ENCODE measurements at places on chromosomes 2 and 18.
A peak's percentile ranks its signal among the peaks of the same experiment; 100 is the strongest.

DNA sequence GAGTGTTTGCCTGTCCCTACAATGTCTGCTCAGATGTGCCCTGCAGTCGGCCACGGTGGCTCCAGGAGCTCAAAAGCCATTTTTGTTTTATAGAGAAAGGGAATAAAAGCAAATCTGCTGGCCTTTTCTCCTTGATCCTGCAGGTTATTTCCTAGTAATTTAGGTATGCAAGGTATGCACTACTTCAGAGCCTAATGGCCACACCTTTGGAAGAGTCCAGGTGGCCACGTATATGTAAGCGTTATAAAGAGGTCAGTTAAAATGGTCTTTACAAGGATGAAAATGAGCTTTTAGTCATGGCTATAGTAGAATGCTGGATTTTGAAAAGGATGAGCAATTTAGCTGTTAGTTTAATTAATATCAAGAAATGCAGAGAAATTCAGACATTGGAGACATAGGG, 81.7 kb downstream of the ARHGEF33 start:
- DNase-seq, result no peak

DNA sequence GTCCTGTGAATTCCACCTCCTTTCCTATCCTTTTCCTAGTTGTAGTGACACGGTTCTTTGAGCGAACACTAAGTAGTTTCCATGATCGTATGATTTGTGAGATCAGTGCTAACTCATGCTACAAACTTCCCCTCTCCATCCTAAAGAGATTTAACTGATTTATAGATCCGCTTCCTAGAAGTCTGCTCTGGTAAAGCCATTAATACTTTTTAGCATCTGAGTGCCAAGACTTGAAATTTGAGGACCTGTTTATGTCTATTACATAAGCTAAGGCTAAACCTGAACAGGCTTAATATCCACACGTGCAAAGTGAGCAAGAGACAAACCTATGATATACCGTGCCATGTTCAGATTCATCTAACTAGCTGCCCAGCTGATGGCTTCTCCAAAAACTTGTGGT, 14.9 kb downstream of the PROKR1 start:
- DNase-seq, result no peak

DNA sequence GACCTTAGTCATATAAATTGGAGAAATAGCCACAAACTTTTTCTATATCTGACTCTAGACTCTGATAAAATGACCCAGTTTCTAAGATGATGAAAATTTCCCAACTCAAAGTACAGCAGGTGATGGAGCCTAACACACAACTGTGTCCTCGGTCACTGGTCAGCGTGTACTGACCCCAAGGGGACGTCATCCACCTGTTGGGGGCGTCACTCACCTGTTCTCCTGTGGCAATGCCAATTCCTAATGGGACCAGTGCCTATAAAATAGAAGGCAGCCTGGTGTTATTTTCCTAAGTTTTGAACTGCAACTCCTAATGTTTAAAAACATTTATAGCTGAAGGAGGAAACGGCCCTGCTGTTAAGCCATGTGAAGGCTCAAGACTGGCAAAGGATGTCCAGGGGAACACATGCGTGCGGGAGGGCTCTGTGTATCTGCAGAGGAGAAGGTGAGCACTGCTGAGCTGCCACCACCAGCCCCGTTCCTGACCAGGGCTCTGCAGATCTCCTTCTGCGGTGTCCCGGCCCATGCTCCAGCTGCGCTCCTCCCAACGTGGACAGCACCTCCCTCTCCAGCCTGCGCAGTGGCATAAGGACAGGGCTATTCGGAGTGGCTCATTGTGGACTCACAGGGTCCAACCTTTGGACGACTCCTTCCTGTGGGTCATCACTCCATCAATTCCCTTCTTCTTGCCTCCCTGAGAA, 21.2 kb downstream of the TYMS start:
- DNase-seq, result no peak

- no peak for DNase-seq
Measured at GRCh38 chr2:184425083-184425482, 173.2 kb upstream of the ZNF804A start.

GRCh38 chr2:159571540-159572260, 44.6 kb downstream of the BAZ2B start:
- DNase-seq, result no peak

DNA sequence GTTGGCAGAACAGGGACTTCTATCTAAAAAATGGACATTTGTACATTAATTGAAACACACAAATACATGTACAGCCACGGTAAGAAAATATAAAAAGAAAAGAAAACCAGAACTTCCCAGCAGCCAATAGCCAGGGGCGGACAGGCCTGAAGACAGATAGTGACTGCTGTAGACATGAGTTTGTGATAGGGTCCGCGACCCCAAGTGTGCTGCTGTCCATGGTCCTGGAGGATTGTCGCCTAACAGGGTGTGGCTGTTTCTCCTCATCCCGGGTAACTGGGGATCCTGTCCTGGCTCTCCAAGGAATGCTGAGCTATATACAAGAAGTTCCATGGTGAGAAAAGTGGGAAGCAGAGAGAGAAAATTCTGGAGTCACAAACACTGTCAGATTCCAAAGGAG, 266.5 kb upstream of the SALL3 start:
- DNase-seq, result no peak

DNA sequence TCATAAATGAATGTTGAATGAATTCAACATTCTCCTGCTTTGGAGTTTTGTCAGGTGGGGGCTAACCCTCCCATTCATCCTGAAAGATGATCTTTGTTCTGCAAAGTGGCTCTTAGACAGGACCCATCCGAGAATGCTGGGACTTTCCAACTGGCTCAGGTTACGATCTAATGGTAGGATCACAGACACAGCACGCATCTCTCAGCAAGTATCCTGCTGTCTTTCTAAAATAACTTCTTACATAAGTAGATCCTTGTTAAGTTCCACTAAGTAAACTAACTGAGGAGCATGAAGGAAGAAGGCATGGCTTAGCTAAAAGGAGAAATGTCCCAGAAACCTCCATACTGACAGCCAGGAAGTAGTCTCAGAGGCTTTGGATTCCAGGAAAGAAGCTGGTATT, 23.7 kb downstream of the CYP27A1 start:
- DNase-seq, result no peak

- DNase-seq, result no peak
Measured at GRCh38 chr18:5534845-5535244, 9.0 kb downstream of the EPB41L3 start.

- DNase-seq, result no peak
Measured at GRCh38 chr18:79508565-79509535, 113.1 kb downstream of the NFATC1 start.

DNA sequence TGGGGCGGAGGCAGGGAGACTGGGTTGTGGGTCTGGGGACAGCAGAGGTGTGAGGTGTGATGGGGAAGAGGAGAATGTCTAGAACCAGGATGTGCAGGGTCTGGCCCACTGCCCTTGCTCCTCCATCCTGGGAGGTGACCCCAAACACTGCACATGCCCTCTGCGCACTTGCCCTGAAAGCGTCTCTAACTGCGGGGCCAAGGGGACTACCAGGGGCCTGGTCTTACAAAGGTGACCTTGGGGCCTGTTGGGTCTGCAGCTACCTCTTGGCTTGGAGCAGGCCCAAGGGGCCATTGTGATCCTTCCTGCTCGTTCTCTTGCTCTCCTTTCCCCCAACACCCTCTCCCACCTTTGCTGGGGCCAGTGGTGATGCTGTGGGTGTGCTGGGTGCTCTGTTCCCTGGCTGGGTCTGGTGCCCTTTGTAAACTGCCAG, 48.0 kb upstream of the FAHD2A start:
- DNase-seq, result no peak

GRCh38 chr2:43221763-43222474, 4.5 kb downstream of the ZFP36L2 start:
- peak; percentile 87 for DNase-seq

DNA sequence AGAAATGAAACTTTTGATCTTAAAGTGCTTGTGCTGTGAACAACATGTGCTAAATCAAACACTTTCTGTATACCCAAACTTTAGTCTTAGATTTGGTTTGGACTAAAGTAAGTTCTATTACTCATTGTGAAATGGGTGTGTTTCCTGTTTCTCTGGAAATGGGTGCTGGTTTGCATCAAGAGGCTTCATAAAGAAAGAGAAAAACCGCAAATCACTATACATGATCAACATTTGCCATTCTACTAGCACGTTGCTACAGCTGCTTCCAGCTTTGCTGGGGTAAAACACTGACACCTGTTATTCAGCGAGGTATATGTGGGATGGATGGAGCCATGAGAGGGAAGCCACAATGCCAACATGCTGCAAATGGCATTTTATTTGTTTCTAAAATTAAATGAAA, 547.0 kb upstream of the ACVR2A start:
- DNase-seq, result no peak

DNA sequence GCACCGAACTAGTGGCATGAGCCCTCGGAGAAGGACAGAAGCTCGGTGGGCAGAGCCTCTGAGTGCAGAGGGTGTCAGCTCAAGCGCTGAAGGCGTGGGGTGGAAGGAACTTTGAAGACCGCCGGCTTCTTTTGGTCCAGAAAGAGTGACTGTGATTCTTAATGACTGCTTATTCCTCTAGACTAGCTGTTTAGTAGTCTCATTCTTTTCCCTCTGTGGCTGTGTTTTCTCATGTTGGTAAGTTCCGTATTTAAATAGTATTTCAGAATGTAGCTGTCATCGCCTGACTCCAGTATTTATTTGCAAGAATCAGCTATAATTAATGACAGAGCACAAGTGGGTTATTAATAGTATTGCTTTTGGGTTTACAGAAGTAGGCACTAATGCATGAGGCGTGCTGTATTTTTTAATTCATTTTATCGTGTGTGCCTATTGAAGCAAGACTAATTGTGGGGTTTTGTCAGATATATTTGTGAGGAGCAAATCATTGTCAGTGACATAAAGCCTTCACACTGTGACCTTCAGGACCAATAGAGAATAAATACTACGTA, 80.8 kb upstream of the NFATC1 start:
- DNase-seq, result no peak

GRCh38 chr2:107436281-107436680, 390.4 kb upstream of the RGPD4 start:
- no peak for DNase-seq

DNA sequence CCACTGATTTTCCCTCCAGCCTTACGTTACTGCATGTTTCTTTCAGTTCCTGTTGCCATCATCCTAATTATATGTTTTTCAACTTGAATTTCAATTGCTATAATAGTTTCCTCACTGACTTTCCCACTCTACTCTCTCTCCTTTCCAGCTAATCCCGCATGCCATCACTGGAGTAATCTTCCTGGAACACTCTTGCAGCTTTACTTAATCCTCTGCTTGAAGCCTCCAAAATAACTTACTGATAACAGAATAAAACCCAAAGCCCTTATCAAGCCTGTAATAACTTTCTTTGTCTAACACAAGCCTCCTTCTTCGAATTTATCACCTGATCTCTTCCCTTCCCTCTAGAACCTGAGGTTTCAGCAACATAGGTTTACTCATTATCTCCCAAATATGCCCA, 237.3 kb downstream of the LTBP1 start:
- no peak for DNase-seq

- DNase-seq, result no peak
Measured at GRCh38 chr2:71492112-71492511, 38.8 kb downstream of the DYSF start.

DNA sequence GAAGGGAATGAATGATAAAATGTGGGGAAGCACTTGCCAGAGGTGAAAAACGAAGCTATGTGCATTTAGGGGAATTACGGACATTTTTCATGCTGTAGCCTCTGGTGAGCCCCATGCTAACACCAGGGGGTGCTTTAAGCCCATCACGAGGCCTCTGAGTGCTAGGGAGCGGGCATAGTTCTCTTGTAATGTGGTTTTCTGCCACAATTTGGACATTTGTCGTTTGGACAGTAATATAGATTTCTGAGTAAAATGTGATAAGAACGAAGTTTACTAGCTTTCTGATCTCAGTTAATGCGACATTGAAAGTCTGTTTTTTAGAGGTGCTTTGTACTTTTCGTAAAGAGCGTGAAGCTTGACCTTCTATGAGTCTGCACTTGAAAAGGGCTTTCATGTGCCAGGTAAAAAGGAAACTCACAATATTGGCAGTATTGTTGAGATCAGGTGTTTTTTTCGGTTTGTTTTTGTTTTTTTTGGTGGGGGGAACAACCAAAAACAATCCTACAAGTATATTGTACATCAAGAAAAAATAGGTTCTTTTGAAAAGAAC, 50.6 kb downstream of the TRAF3IP1 start:
- no peak for DNase-seq

GRCh38 chr2:3054066-3054465, 323.6 kb downstream of the EIPR1 start:
- DNase-seq, result no peak

DNA sequence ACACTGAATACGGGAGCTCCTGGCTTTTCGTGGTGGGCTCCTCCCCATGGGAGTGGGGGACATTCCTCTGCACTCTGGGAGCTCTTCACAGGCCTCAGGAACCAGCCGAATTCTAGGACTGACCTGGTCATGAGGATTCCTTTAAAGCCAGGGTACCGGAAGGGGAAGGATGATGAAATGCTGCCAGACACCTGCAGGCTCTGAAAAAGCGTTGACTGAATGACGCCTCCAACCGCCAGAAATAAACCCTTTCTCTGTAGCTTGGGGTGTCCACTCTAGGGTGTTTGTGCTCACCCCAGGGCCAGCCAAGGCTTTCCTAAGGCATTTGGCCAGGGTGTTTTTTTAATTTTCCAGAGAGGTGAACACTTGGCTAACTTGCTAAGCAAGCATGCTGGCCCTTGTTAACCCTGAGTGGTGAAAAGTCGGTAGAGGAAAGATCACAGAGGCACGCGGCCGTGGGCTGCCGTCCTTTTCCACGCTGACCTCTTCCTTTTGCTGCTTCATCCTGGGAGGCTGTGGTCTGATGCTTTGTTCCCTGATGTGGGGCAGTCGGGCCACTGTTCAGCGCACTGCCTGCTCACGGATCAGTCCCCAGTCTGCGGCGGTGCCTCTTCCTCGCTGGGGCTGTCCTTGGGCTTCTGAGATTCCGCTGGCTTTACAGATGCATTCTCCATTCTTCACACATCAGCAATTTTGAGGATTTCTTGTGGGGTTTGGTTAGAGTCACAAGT, 32.0 kb downstream of the IMPA2 start:
- DNase-seq, result no peak

GRCh38 chr18:25503567-25504081, 151.7 kb upstream of the ZNF521 start:
- DNase-seq, result no peak

GRCh38 chr18:42914476-42914875, 201.0 kb downstream of the RIT2 start:
- no peak for DNase-seq

DNA sequence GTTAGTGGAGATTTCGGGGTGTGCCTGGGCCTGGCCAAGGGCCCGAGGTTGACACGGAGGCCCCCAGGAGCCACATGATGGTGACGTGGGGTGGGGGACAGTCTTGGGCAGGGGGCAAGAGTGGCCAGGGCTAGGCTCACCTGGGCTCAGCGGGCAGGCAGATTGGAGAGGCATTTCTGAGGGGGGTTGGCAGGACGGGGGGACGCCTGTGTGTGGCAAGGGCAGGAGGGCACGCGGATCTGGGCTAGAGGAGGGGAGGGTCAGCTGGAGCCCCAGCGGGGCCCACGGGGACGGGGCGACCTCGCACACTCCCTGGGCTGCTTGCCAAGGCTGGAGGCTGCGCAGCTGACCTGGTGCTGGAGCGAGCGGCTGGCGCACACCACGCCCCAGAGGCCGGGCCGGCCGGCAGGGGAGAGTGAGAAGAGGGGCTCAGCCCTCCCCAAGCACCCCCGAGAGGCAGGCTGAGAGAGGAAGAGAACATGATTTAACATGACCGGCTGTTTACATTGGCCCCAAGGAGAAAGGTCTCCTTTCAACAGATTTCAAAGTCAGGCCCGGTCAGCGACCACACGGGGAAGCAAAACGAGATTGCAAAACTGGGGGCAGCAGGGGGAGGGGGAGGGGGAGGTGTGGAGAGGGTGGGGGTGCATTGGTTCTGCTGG, 38.0 kb upstream of the SNED1 start:
- DNase-seq, result no peak

All from SW 1271 (cell line).